ENCODE measurements at places on chromosomes 3 and 15.

GRCh38 chr15:35062738-35063099, 22.4 kb downstream of the NANOGP8 start:
- DNase-seq = no peak

DNA sequence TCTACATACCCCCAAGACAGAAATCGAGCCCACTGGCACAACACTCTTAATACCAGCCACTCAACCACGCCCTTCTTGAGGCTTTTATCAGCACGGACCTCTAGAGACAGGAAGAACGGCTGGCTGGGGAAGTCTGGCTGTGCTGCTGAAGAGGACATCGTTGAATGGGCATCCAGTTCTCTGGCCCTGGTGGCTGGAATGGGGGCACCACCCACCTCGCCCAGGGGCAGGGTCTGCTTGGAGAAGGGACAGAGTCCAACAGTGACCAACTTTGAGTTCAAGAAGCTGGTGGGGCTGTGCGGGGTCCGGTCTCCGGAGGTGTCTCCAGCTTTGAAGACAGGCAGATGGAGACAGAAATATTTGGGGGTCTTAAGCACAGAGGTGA, 77.5 kb downstream of the ATP10A start:
- DNase-seq = no peak

GRCh38 chr3:169813757-169814517, 1.2 kb upstream of the LRRC34 start:
- peak; percentile 1 for DNase-seq

DNA sequence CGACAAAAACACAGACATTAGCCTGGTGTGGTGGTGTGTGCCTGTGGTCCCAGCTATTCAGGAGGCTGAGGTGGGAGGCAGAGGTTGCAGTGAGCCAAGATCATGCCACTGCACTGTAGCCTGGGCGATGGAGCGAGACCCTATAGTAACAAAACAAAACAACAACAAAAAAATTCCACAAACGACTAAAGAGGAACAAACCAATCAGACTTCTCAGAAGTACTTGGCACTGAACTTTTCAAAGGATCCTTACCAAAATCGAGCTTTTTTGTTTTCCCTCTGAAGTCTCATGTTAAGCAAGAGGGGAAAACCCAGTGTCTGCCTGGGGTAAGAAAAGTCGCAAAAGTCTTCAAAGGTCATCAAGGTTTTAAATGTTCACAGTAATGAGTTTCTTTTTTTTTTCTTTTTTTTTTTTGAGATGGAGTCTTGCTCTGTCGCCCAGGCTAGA, 30.1 kb upstream of the TFRC start:
- DNase-seq = no peak

DNA sequence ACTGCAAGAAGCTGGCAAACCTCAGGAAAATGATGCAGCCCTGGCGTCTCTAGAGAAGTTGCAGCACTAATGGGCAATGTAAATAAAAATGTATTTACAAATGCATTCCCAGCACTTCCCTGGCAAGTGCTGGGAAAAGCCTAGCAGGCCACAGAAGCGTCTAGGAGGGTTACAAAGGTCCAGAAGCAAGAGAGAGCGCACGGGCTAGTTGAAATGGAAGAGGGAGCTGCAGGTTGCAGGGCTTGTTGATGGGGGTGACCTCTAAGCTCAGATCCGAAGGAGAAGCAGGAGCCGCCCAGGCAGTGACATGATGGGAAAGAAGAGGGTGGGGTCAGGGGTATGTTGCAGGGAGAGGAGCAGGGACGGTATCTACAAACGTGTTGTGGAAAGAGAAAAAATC, 2.7 kb upstream of the KNL1 start:
- DNase-seq = no peak

DNA sequence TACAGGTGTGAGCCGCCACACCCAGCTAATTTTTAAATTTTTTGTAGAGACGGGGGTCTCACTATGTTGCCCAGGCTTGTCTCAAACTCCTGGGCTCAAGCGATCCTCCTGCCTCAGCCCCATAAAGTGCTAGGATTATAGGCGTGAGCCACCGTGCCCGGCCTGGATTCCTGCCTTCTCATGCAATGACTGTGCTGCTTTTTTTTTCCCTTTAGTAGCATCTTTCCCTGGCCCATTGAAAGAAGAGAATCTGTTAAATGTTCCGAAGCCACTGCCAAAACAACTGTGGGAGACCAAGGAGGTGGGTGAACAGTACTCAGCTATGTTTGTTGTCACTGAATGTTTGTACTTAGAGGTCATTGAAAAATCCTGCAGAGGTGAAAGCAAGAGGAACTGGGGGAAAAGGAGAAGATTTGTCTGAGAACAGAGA, 88.0 kb downstream of the CRTC3 start:
- DNase-seq = no peak

GRCh38 chr3:49712166-49712565, 7.3 kb downstream of the AMIGO3 start:
- DNase-seq = no peak

GRCh38 chr15:39161096-39161495, 419.8 kb upstream of the THBS1 start:
- DNase-seq = no peak

- no peak for DNase-seq
These were observed 960 bp downstream of the THBS1 start for GRCh38 chr15:39581793-39582285.

DNA sequence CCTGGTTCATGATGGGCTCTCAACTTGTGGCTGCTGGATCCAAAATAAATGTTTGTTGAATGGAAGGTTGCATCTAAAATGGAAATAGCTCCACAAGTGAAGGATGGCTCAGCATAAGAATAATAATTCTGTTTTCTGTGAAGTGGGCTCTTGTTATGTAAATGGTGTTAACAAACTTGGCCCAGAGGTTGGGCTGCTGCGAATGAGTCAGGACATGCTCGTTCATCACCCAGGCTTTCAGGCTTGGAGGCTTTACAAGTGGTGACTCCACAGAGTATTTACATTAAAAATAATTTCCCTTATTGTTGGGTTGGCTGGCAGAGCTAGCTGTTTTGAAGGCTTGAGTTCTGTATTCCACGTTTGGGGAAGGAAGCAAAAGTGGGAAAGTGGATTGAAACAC, 60.5 kb downstream of the ITGB5 start:
- no peak for DNase-seq

- DNase-seq = no peak
These were observed 436.9 kb upstream of the TGFBR2 start for GRCh38 chr3:30169487-30169886.

GRCh38 chr15:101305820-101306255, 10.8 kb upstream of the SNRPA1 start:
- no peak for DNase-seq

GRCh38 chr3:150074277-150074676, 103.6 kb upstream of the PFN2 start:
- no peak for DNase-seq

- DNase-seq = peak; percentile 82
These were observed 768 bp upstream of the SEMA5B start for GRCh38 chr3:123028233-123028828.

DNA sequence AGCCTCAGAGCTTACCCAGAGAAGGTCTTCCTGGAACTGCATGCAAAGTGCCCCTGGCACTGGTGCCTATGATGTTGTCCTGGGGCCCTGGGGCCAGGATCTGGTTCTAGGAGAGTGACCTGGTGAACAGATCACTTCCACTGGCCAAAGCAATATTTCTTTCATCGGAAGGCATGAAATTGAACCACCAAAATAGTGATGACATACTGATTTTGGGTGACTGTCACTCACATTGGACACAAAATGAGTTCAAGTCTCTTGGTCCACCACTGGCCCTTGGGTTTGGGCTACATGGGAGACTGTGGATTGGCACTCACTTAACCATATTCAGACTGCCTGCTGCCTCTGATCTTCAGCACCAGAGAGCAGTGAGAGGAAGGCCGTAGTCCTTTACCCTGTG, 549.3 kb upstream of the PPP2R3A start:
- no peak for DNase-seq

DNA sequence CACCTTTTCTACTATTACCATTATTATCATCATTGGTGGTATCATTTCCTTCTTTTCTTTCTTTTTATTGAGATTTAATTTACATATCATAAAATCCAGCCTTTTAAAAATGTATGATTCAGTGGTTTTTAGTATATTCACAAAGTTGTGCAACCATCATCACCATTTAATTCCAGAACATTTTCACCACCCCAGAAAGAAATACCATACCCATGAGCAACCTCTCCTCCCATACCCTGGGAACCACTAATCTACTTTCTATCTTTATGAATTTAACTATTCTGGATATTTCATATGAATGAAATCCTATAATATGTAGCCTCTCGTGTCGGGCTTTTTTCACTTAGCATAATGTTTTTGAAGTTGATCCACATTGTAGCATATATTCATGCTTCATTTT, 29.1 kb downstream of the AAGAB start:
- DNase-seq = no peak

DNA sequence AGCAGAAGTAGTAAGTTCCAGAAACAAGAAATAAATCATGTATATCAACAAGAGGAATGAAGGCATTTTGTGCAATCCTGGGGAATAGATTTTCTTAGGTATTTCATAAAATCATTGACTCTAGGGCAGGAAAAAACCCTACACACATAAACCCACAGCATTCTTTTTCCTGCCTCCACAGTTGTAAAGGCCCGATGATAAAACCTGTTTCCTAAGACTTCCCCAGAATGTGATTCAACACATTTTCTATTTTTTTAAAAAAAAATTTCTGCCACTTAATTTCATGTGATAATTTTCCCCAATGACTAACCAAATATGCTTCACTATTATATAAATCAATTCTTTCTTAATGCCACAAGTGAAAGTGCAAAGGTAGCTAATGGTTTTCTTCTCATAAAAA, 407.0 kb downstream of the FHIT start:
- DNase-seq = no peak

DNA sequence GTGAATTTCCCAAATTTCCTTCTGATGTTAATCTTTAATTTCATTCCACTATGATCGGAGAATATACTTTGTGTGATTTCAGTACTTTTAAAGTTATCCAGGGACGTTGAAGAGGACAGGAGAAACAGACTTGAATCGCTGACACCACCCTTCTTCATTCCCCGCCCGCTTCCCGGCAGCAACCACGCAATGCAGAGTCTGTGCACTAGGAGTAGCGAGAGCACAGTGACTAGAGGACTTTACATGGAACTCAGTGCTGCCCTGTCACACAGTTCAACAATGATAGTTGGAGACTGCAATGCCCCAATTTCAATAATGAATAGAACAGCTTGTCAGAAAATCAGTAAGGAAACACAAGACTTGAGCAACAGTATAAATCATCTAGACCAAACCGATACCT, 73.9 kb downstream of the RNF13 start:
- DNase-seq = no peak

GRCh38 chr15:62895139-62895866, 147.2 kb upstream of the TPM1 start:
- no peak for DNase-seq

- DNase-seq = no peak
These were observed 36.3 kb upstream of the NECTIN3 start for GRCh38 chr3:111035316-111035715.

- DNase-seq = peak; percentile 44
These were observed 802.6 kb upstream of the ALCAM start for GRCh38 chr3:104564045-104564643.

DNA sequence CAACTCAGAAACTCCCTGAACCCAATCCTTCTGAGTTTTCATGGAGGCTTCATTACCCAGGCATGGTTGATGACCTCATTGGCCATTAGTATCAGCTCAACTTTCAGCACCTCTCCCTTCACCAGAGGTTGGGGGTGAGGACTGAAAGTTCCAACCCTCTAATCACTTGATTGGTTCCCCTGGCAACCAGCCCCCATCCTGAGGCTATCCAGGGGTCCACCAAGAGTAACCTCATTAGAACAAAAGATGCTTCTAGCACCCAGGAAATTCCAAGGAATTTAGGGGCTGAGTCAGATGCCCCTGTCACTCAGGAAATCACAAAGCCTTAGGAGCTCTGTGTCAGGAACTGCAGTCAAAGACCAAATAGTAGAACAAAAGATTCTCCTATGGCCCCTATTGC, 43.8 kb downstream of the ADAMTSL3 start:
- DNase-seq = no peak

DNA sequence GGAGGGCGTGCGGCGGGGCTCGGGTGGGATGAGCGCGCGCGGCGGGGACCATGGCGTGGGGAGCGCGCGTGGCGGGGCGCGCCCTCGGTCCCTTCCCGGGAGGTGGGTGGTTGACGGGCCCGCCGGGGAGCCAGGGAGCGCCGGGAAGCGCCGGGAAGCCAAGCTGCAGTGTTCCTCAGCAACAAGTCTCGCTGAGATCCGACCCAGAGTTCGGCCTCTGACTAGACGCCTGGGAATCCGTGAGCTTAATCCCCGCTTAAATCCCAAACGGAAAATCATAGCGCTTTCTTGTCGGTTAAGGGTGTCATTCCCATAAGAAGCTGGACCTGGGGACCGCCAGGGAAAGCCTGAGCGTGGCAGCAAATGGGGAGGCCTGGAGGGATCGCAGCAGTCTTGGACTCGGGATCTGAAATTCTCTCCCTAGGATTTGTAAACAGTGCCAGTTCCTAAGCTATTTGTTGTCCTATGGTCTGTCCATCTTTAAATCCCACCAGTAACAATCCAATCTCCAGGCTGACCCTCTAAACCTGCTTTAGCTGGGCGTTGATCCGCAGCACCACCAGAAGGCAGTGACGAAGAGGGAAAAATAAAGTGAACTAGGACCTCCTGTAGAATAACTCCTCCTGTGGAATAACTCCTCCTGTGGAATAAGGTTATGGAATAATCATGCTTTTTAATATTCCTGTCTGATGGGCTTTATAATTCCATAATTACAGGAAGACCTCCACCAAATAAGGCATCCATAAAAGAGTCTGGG, 570 bp upstream of the NEDD4 start:
- DNase-seq = no peak

DNA sequence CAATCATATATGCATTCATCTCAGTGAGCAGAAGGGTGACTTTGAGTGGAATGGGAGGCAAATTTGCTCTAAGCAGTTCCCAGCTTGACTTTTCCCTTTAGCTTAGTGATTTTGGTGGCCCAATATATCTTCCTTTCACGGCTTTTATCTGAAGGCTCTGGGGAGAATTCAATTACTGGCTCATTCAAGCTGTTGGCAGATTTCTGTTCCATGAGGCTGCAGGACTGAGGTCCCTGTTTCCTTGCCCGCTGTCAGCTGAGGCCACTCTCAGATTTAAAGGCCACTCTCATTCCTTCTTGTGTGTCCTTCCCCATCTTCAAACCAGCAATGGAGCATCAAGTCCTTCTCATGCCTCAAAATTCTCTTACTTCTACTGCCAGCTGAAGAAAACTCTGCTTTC, 170.4 kb upstream of the ATP10A start:
- no peak for DNase-seq

GRCh38 chr3:9951598-9951961, 628 bp downstream of the PRRT3 start:
- DNase-seq = no peak

GRCh38 chr3:111277226-111277625, 205.6 kb downstream of the NECTIN3 start:
- DNase-seq = no peak

GRCh38 chr3:2098398-2099027, at the start of gene CNTN4:
CNTN4 (plus strand) TSS chr3:2098866.
- DNase-seq = peak; percentile 64

DNA sequence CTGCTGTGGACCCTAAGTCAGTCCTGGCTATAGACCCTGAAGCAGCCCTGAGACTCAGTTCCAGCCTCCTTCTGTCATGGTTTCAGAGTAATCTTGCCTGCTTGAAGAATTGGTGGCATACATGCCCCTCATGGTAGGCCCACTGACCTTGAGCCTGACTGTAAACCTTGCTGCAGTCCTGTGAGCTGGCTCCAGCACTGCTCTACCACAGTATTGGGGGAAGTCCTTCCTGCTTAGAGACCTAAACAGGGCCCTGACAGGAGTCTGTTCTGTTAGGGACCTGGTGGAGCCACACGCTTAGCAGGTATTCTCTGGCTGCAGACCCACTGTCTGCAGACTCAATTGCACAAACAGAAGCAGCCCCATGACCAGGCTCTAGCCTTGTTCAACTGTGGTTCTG, 47.1 kb downstream of the OXSM start:
- no peak for DNase-seq
